ENCODE measurements at places on chromosomes 4 and X.

- DNase-seq: peak; percentile 95
Measured at GRCh38 chrX:16870095-16870861, at the start of gene RBBP7. Gene RBBP7 (minus strand): TSS chrX:16870362. CDS start chrX:16870053, 309 bp downstream.

- DNase-seq: no peak
Measured at GRCh38 chr4:41143311-41144039, 70.9 kb downstream of the APBB2 start.

GRCh38 chrX:77953708-77954107 is 15.7 kb downstream of the PGAM4 start:
- no peak for DNase-seq

- peak; percentile 67 for DNase-seq
Measured at GRCh38 chr4:109816082-109816442, 500 bp downstream of the GAR1 start.

DNA sequence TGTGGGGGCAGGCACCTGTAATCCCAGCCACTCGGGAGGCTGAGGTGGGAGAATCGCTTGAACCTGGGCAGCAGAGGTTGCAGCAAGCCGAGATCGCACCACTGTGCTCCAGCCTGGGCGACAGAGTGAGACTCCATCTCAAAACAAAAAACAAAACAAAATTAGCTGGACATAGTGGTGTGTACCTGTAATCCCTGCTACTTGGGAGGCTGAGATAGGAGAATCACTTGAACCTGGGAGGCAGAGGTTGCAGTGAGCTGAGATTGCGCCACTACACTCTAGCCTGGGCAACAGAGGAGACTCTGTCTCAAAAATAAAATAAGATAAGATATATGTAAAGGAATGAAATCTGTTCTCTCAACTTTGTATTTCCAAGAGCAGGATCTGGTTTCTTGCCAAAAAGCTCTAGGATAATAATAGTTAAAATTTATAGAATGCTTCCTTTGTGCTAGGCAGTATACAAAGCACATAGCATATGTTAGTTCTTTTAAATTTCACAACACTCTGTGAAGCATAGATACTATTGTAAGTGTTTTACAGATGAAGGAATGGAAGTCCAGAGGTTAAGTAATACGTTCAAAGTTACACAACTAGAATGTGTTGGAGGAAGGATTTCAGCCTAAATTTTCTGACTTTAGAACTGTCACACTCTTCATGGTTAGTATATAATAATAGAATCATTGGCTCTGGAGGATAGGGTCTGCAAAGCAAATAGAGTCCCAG is 10.3 kb downstream of the MRPL1 start:
- no peak for DNase-seq

DNA sequence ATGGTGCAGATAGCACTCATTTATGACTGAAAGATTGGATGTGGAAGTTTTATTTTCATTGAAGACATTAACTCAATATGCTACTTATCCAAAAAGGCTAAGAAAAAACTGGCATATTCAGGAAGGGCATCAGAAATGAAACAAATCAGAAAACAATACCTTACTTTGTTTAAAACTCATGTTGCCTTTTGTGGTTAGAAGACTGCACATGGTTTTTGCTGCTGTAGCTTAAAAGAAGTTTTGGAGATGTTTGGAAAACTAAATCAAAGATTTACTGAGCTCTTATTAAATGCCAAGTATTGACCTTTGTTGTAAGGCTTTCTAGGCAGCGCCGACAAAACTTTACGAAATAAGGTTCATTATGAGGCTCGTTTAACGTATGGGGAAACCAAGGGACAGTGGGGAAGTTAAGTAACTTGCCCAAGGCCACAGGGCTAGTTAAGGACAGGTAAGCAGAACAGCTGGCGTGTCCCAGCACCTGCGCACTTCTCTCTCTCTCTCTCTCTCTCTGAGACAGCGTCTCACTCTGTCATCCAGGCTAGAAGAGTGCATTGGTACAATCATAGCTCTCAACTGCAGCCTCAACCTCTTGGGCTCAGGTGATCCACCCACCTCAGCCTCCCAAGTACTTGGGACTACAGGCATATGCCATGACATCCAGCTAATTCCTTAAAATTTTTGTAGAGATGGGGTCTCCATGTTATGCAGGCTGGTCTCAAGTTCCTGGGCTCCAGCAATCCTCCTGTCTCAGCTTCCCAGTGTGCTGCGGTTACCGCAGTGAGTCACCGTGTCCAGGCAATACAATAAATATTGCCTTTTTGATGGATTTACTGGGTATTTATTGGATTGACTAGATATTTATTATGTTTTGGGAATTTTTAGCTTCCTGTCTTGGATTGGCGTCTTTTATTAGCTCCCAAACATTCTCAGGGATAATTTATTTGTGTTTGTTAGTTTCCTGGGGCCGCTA is 16.1 kb downstream of the LRP2BP start:
- no peak for DNase-seq

DNA sequence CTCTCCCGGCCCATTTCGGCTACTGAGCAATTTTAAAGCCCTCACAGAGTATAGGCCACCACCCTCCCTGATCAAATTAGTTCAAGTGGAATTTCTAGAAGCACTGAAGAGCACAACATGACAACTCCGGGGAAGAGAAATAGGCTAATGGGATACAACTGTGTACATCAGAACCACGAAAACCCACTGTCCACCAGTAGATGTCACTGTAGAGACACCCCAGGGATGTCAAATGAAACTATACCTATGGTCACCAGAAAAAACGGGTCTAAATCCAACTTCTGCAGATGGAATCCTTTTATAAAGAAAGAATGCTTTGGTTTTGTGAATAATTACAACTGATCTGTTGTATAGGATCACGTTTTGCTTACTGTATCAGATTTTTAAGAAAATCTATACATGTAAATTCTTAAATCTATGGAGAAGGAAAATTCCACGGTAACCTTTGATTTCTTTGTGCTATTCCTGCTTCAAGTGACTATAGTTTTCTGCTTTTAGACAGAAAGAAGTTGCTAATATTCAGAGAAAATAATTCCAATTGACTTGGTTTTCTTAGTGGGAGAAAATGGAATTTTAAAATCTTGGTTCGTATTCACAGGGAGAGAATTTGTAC is 29.5 kb upstream of the MAP3K15 start:
- DNase-seq: no peak

- no peak for DNase-seq
Measured at GRCh38 chr4:72171761-72172160, 140.0 kb downstream of the NPFFR2 start.

DNA sequence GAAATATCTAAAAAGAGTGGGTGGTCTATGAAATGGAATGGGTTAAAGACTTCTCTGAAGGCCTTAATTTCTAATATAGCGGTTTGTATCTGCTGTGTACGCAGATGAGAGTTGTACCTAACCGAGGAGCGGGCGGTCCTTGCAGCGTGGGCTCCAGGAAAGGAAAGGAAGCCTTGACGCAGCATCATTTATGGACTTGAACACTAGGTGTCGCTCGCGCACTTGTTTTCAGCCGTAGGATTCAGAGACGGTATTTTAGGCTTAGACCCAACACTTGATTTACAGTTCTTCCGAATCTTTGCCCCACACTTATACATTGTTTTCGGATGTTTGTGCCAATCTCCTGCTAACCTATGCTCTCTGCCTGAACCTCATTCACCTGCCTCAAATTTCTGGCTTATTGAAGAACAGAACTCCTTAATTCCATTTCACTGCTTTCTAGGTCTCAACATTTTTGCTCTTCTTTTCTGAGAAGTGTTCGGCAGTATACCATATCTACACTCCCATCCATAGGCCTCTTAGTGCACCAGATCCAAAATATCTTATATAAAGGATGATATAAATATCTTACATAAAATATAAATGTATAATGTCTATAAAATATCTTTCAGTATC is 48.9 kb upstream of the AADAT start:
- peak; percentile 71 for DNase-seq

DNA sequence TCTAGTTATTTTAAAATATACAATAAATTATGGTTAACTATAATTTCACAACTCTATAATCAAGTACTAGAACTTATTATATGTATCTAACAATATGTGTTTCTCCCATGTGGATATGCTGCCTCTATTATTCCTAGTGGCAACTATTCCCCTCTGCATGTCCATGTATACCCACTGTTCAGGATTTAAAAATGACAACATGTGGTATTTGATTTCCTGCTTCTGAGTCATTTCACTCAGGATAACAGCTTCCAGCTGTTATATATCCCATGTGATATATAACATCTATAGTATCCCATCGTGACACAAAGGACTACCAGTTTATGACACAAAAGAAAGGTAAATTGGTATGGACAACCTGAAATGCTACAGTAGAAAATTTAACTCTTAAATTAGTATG is 167.4 kb upstream of the TACR3 start:
- DNase-seq: no peak

- no peak for DNase-seq
Measured at GRCh38 chrX:47198687-47199080, 5.1 kb downstream of the UBA1 start.

DNA sequence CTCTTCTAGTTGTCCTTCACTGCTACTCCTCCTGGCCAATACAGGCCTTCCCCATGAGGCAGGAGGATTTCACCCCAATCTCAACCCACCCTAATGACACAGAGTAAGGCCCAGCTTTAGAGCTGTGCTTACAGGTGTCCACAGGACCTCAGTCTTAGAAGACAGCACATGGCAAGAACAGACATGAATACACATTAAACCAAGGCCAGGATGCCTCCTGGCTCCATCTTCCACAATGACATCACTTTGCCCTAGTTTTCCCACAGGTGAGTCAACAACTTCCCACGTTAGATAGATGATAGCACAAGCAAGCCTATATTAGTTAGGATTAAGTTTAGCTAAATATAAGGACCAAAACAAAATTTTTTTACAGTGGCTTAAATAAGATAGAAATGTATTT is 63.8 kb upstream of the NOCT start:
- DNase-seq: no peak

- no peak for DNase-seq
Measured at GRCh38 chrX:153361781-153362397, 27.9 kb downstream of the ZNF275 start.

All from Right ventricle myocardium inferior (tissue), 1 donor.